NCI-H748 treated with DMSO at 0.1 percent for 48 hours (cell line): ENCODE measurements at places on chromosomes 5 and 9.

GRCh38 chr9:75229605-75230332 is 141.5 kb downstream of the OSTF1 start:
- no peak for DNase-seq

DNA sequence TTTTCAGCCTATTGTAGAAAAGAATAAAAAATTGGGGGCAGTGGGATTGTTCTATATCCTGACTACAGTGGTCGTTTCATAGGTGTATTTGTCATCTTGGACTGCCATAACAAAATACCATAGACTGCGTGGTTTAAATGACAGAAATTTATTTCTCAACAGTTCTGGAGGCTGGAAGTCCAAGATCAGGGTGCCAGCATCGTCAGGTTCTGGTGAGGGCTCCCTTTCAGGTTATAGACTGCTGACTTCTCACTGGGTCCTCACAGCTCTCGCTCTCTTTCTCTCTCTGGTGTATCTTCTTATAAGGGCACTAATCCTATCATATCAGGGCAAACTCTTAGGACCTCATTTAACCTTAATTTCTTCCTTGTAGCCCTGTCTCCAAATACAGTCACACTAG is 356.7 kb upstream of the TRPC7 start:
- no peak for DNase-seq

- no peak for DNase-seq
Measured at GRCh38 chr9:18362901-18363685, 110.9 kb upstream of the ADAMTSL1 start.

DNA sequence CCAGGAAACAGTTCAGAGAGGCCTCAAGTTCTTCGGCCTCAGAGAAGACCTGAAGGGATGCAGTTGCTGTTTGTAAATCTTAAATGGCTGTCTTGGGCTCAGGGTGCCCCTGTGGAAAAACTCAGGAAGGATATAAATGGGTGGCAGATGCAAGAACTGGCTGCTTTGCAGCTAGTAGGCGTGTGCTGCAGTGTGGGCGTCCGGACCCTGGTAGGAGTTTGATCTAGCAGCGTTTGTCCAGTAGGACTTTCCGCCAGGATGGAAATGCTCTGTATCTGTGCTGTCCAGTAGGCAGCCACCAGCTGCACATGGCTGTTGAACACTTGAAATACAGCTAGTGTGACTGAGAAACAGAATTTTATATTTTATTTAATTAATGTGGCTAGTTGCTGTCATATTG is 7.7 kb downstream of the CDX1 start:
- DNase-seq = no peak

DNA sequence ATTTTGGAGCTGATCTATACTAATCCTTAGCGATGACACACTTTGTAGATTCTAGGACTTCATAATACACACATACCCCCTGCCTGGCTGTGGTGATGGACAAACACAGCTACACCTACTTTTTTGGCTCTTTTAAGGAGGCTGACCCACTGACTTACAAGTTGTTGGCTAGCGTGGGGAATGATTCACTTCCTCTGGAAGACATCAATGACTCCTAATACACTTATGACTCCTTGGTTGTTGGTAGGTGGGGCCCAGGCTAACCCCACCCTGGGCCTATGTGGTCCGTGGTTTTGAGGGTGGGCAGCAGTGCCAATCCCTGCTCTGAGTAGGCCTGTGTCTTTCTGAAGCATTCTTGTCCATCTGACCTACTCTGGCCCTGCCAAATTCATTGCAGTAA is 144.4 kb downstream of the SLC12A2 start:
- no peak for DNase-seq
